ENCODE measurements at places on chromosomes 12 and 14.

DNA sequence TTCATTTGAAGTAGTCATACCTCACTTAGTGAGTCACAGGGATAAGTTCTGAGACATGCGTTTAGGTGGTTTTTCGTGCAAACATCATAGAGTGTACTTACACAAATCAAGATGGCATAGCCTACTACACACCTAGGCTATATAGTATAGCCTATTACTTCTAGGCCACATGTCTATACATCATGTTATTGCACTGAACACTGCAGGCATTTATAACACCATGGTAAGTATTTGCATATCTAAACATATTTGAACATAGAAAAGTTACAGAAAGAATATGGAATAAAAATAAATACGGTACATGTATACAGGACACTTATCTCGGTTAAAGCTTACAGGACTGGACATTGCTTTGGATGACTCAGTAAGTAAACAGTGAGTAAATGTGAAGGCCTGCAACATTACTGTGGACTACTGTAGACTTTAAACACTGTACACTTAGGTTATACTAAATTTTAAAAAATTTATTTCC, 670.6 kb downstream of the SLC16A7 start:
- DNase-seq: peak; percentile 23

GRCh38 chr12:92065639-92066038, 80.0 kb downstream of the BTG1 start:
- no peak for DNase-seq

GRCh38 chr12:32296567-32296966, 102.8 kb upstream of the FGD4 start:
- DNase-seq: no peak

- no peak for DNase-seq
These were observed 4.5 kb upstream of the GLIPR1 start for GRCh38 chr12:75476071-75476470.

GRCh38 chr14:37593511-37594237, 1.4 kb downstream of the FOXA1 start:
- no peak for DNase-seq

DNA sequence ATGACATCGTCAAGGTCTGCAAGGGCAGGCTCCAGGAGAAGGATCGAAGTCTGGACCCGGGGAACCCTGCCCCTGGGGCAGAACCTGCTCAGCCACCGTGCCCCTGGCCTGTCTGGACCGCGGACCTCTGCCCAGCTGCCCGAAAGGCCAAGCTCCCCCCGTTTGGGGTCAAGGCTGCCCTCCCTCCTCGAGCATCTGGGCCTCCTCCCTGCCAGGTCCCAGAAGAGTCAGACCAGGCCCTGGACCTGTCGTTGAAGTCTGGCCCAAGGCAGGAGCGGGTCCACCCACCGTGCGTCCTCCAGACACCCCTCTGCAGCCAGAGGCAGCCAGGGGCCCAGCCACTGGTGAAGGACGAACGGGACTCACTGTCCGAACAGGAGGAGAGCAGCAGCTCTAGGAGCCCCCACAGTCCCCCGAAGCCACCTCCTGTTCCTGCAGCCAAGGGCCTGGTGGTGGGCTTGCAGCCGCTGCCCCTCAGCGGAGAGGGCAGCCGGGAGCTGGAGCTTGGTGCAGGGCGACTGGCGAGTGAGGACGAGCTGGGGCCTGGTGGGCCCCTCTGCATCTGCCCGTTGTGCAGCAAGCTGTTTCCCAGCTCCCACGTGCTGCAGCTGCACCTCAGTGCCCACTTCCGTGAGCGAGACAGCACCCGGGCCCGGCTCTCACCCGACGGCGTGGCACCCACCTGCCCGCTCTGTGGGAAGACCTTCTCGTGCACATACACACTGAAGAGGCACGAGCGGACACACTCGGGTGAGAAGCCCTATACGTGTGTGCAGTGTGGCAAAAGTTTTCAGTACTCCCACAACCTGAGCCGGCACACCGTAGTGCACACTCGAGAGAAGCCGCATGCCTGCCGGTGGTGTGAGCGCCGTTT, 856 bp downstream of the ZBTB42 start:
- DNase-seq: no peak

DNA sequence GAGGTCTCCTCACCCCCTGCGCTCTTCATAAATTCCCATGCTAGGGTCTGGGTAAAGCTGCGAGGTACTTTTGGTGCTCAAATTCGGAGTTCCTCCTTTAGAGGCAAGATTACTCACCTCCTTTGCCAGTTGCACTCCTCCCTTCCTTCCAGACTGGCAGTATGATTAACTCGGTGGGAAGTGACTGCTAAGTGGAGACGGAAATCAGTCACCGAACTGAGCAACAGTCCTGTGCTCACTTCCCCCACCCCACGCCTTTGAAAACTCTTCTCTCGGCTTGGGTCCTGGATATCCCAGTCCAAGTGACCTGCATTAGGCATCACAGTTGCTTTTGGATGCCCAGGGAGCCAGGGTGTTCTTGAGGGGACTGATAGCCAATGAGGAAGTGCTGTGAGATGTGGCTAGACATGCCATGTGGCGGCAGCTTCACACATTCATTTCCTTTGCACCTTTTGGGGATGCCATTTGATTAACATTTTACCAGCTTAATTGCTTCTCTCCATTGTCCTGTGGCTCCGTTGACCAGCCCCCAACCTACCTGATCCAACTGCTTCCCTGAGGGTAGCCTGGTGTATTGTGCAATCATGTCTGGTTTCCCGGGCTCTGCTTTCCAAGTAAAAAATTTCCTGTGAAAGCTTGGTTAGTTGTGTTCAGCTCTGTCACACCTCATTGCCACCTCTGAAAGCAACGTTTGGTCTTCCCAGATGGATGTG, 840 bp downstream of the PNP start:
- no peak for DNase-seq

GRCh38 chr12:116160883-116161458, 116.5 kb downstream of the MED13L start:
- no peak for DNase-seq

- peak; percentile 4 for DNase-seq
These were observed 67.3 kb downstream of the DACT1 start for GRCh38 chr14:58705066-58705465.

DNA sequence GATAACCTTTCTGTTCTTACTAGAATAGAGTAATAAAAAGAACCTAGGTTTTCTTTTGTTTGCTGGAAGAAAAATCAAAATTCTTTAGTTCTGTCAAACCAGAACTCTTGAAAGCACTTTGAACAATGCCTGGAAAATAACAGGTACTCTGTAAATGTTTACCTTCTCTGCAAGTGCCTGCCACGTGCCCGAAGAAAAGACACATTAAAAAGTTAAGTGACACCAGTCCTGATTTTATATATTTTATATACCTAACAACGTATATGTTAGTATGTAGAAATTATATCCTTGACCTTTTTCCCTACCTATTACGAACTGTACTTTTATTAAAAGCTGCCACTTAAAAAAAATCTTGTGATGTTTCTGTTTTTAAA, 976 bp downstream of the THAP2 start:
- DNase-seq: no peak

GRCh38 chr12:31726575-31726974, 2.2 kb downstream of the AMN1 start:
- DNase-seq: no peak

DNA sequence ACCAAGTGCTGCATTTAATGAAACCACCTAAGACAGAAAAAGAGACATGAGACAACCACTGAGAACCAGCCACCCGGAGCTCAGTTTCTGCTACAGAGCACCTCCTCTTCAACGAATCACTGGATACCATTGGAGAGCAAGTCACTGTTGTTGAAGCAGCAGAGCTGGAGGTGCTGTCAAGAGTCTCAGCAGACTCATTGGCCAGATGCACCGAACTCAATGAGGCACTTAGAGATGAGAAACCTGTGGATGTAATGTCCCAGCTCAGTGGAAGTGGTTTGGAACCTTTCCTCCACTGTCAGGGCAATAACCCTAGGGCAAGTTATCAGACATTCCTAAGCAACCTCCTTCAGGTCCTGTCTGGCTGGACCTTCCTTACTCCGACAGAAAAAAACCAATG, 13.1 kb downstream of the NPC2 start:
- no peak for DNase-seq

DNA sequence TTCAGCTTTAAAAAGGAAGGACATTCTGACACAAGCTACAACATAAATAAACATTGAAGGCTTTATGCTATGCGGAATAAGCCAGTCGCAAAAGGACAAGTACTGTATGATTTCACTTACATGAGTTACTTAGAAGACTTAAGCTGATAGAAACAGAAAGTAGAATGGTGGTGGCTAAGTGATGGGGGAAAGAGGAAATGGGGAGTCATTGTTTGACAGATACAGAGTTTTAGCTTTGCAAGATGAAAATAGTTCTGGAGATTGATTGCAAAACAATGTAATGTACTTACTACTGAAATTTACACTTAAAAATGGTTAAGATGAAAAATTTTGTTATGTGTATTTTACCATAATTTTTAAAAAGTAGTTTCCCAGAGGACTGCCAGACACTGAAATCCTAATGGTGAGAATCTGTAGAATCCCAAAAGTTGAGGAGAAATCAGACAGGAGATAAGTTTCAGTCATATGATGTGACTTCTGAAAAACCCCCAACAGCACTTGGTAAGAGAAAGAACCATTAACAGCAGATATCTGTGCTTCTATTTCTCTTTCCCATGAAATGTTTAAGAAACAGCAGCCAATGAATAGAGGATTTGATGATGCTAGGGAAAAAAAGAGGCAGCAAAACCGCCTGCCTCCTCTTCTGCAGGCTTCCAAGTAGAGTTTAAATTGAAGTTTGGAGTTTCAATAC, 16.6 kb upstream of the CLEC2A start:
- DNase-seq: no peak

DNA sequence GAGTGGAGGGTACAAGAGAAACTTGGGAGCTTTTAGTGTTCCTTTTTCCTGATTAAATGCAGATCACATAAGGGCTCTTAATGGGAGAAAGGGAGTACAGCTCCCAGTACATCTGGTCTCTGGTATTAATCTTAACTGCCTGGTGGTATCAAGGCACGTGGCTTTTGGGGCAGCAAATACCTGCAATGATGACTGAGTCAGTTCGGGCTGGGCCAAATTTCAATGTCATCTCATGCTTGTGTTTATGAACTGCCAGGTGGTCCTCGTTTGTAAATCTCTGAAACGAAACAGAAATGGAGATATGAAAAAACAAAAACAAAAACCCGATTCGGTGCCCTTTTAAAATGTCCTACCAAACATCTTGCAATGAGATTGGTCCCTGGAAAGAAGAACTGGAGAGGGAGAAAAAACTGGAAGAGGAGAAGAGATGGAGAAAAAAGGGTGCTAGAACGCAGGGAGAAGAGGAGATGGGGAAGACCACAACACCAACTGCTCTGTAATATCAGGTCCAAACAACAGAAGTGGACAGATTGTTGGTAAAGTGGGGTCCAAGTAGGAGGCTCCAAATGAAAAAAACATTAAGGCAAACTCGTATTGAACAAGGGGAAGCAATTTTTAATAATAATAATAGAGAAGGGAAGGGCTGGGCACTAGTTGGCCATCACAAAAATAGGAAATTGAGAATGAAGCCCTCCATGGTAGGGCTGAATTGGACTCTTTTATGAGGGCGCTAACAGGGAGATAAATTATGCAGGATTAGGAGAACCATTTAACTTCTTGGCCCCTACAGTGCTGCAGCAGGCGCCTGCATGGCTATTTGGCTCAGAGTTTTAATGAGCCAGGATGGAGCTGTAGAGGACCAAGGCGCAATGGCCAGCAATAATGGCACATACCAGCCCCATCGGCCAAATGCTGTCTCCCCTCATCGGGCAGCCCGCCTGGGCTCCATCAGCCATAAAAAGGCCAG, 45.4 kb upstream of the NPFF start:
- DNase-seq: no peak

GRCh38 chr12:106378788-106379187, 21.2 kb downstream of the POLR3B start:
- DNase-seq: no peak

- DNase-seq: no peak
These were observed at the start of gene ITPK1 for GRCh38 chr14:93115821-93116675. Gene ITPK1 (minus strand): TSS chr14:93115925. CDS start chr14:93115163, 762 bp downstream.

GRCh38 chr12:77392467-77393088, 327.2 kb upstream of the E2F7 start:
- no peak for DNase-seq

GRCh38 chr14:28373721-28374120, 392.9 kb upstream of the FOXG1 start:
- DNase-seq: no peak

GRCh38 chr12:113097716-113098440, 37.7 kb downstream of the RASAL1 start:
- DNase-seq: no peak

DNA sequence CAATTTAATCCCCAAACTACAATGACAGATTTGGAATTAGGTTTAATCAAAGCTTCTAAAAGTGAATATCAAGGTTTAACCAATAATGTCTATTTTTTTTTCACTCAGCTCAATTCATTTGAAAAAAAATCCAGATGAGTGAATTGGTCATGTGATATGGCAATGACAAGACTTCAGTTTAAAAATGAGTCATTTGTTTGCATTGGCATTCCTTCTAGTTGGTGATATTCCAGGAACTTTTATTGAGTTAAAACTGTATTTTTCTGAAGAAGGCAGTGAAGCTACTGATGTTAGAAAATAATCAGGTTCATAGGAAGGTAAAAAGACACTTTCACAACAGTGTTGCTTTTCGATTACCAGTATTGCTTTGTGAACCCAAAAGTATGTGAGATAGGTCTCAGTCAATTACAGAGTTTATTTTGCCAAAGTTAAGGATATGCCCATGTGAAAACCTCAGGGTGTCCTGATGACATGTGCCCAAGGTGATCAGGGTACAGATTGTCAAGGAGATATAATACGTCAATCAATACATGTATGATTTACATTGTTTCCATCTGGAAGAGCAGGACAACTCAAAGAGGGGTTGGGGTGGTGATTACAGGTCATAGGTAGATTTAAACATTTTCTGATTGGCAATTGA, 1214.9 kb downstream of the GALC start:
- no peak for DNase-seq

GRCh38 chr14:90093942-90094595, 32.3 kb downstream of the KCNK13 start:
- DNase-seq: no peak

- DNase-seq: no peak
These were observed 42.6 kb downstream of the FBXO21 start for GRCh38 chr12:117147639-117148038.

DNA sequence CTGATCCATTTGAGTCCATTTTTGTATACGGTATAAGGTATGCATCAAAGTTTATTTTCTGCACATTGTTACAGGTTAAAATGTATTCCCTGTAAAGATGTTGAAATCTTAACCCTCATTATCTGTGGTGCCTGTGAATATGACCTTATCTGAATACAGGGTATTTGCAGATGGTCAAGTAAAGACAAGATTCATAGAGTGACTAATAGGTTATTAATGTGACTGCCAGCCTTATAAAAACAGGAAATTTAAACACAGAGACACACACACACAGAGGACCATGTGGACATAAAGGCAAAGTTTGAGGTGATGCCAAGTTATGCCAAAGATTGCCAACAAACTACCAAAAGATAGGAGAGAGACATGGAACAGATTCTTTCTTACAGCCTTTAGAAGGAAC, 347.2 kb upstream of the DCN start:
- DNase-seq: no peak
